ENCODE measurements at places on chromosomes 2 and 18.
A peak's percentile ranks its signal among the peaks of the same experiment; 100 is the strongest.

- DNase-seq = peak; percentile 84
Observed at GRCh38 chr2:100235098-100235497, 87.2 kb downstream of the LONRF2 start.

GRCh38 chr2:28656937-28657615 lies 94.6 kb upstream of the PPP1CB start:
- DNase-seq = no peak

GRCh38 chr2:166229678-166230023 lies 101.8 kb upstream of the SCN1A start:
- no peak for DNase-seq

GRCh38 chr2:164752956-164753355 lies 88.7 kb downstream of the COBLL1 start:
- no peak for DNase-seq

DNA sequence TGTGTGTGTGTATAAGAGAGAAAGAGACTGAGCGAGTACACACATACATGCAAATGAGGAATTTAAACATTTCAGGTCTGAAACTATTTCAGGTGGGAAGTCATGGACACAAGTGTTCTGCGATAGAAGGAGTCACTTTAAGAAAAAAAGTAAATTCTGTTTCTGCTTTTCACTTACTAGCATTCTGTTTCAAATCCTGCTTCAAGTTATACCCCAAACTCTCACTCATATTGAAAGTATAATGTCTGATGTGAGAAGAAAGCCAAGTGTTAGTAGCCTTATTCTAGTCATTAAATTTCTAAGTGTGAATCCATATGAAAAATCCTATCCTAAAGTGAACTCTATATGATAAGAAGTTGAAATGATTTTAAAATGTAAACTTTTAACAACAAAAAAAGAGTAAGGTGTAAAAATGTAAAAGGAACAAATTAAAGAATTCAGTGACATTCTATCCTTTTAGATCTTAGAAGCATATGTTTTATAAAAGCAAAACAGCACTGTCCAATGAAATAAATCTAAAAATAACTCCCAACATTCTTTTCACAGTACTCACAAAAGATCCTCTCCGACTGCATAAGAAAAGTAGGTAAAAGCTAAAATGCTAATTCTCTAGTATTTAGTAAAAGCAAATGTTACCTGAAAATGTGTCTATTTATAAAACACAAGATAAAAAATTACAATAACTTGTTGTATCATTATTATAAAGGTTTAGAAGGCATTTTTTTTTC lies 570.6 kb downstream of the ZEB2 start:
- DNase-seq = no peak

Measured in NAMALWA (cell line).